ENCODE measurements at places on chromosomes 12 and 14.

DNA sequence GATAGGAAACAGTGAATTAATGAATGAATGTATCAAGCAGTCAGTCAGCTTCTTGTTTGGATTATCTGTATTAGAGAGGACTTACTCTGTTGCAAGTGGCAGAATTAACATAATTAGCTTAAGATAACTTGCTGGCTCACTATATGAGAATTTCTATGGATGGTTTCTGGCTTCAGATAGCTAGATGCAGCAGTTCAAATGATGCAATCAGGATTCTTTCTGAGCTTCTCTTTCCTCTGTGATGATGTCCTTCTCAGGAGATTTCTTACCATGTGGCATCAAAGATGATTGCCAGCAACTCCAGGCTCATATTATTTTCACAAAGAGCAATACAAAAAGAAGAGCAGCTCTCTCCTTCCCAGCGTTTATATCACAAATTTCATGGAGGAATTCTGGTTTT lies 30.7 kb downstream of the FRMD6 start:
- DNase-seq = peak; percentile 67

GRCh38 chr14:72443991-72444441 lies 449.9 kb downstream of the DPF3 start:
- DNase-seq = no peak

- no peak for DNase-seq
Measured at GRCh38 chr14:105178069-105178867, 2.8 kb downstream of the NUDT14 start.

GRCh38 chr14:60845523-60845922 lies 111.0 kb downstream of the MNAT1 start:
- no peak for DNase-seq

- DNase-seq = peak; percentile 86
Measured at GRCh38 chr14:72781561-72782508, 112.1 kb downstream of the DPF3 start.

GRCh38 chr12:97283297-97283696 lies 179.3 kb upstream of the RMST start:
- DNase-seq = no peak

DNA sequence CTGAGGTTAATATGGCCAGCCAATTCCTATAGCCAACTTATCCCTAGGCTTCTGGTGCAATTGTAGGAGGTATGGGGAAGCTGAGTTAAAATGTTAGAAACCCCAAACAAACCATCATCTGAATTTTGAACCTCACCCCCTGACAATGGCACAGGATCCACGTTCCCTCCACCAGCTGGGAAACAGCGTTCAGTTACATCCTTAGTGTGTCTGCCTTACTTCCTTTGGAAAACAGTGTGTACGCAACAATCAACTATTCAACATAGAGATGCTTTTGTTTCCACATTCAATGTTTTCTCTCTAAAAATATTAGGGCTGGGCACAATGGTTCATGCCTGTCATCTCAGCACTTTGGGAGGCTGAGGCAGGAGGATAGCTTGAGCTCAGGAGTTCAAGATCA lies 203.4 kb downstream of the TTC7B start:
- no peak for DNase-seq

- no peak for DNase-seq
Measured at GRCh38 chr12:94561943-94562411, 88.4 kb downstream of the TMCC3 start.

- no peak for DNase-seq
Measured at GRCh38 chr14:32208490-32208889, 5.4 kb upstream of the RNU6-8 start.

DNA sequence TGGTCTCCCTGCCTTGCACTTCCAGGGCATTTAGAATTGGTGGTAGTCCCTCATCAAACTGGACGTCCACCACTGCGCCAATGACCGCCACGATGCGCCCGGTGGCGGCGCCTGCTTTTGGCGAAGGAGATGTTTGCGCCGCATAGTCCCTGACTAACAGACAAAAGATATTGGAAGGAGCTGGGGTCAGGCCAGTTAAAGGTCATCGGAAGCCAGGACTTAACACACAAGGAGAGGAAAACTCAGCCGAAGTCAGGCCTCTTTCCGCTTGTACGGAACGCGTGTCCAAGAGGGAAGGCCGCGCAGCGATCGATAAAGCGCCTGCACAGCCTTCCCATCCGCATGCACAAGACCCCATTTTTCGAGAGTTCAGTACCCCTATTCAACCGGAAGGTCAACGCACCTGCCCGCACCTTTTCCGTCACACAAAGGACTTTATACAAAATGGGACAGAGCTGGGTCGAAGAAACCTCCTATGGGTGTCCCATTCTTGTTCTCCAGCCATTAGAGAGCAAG lies 525 bp downstream of the ATP5F1B start:
- DNase-seq = peak; percentile 18

- peak; percentile 5 for DNase-seq
Measured at GRCh38 chr12:43370263-43370662, 181.7 kb downstream of the ADAMTS20 start.

DNA sequence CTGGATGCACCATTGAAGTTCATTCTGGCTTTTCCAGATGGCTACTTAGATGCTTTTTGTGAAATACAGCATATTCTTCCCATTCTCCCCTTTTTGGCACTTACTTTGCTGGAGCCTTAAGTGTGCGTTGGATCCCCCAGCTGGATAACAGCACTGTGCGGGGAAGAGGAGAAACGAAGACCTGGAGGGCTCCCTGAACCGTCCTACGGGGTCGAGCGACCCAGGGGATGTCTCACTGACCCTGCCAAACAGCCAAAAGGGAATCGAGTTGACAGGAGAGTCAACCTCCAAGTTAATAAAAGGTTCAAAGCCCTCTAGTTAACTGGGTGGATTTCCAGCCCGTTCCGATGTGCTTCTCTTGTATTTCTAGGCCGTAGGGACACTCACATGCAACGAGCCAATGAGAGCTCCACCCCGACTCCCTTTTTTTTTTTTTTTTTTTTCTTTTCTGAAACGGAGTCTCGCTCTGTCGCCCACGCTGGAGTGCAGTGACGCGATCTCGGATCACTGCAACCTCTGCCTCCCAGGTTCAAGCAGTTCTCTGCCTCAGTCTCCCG lies 1.0 kb upstream of the CAMKK2 start:
- peak; percentile 52 for DNase-seq

DNA sequence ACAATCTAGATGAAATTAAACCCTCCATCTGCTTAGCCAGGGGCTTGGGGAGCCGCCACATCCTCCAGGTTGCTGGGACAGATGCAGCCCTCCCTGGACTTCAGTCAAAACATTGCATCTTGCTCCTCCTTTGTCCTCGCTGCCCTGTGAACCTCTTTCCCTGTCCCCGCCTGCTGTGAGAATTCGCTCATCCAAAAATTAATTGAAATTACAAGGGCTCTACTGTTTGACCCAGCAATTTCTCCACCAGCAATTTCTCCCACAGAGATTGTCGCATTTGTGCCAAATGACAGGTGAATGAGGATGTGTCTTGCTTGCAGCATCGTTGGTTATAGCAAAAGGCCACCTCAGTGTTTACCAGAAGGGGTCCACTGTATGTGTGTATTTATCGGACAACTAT lies 5.0 kb upstream of the POP5 start:
- DNase-seq = no peak

- DNase-seq = no peak
Measured at GRCh38 chr12:120412421-120412820, 25.5 kb upstream of the COX6A1 start.

DNA sequence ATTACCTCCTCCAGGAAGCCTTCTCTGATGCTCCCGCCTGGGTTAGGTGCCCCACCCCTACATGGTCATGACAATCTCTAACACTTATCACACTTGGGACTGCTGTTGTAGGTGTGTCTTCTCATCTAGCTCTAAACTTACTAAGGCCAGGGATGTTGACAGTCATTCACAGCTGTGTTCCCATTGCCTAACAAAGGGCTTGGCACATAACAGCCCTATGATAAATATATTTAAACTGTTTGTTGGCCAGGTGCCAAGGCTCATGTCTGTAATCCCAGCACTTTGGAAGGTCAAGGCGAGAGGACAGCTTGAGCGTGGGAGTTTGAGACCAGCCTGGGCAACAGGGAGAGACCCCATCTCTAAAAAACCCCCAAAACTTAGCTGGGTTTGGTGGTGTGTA lies 98.8 kb upstream of the RGS6 start:
- no peak for DNase-seq

DNA sequence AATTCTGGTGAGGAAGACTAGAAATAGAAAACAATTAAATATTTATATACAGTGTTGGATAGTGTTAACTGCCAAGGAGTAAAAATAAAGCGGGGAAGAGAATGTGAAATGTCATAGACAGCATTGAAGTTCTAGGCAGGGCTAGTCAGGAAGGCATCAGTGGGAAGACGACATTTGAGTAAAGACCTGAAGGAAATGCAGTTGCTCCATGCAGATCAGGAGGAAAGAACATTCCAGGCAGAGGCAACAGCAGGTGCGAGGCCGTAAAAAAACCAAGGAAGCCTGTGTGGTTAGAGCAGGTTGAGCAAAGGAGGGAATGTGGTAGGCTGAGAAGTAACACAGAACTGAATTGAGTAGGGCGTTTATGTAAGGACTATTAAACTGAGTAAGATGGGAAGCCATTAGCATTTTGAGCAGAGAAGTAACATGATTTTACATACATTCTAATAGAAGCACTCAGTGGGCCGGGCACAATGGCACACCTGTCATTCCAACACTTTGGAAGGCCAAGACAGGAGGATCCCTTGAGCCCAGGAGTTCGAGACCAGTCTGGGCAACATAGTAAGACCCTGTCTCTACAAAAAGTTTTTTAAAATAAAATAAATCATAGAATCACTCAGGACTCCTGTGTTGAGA lies 14.9 kb downstream of the SLC35E3 start:
- no peak for DNase-seq

GRCh38 chr14:75331471-75331870 lies 52.8 kb downstream of the FOS start:
- DNase-seq = no peak

- DNase-seq = no peak
Measured at GRCh38 chr12:84694116-84694515, 218.5 kb downstream of the SLC6A15 start.

DNA sequence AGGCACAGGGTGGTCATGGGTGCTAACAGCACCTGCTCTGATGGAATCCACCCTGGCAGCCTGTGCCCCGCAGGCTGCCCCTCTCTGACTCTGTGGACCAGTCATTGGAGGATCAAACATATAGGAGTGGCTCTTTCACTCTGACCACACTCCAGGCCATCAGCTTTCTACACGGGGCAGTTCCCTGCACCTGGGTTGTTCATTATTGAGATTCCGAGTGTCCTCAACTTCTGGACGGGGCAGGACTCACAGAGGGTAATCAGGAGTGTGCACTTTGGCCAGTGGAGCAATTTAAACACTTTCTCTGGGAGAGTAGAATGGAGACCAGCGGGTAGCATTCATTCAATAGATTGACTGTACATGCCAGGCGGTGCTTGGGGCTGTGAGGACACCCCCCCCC lies 94.8 kb downstream of the NINJ2 start:
- no peak for DNase-seq

- DNase-seq = peak; percentile 63
Measured at GRCh38 chr14:71354801-71355200, 447.5 kb downstream of the PCNX1 start.

DNA sequence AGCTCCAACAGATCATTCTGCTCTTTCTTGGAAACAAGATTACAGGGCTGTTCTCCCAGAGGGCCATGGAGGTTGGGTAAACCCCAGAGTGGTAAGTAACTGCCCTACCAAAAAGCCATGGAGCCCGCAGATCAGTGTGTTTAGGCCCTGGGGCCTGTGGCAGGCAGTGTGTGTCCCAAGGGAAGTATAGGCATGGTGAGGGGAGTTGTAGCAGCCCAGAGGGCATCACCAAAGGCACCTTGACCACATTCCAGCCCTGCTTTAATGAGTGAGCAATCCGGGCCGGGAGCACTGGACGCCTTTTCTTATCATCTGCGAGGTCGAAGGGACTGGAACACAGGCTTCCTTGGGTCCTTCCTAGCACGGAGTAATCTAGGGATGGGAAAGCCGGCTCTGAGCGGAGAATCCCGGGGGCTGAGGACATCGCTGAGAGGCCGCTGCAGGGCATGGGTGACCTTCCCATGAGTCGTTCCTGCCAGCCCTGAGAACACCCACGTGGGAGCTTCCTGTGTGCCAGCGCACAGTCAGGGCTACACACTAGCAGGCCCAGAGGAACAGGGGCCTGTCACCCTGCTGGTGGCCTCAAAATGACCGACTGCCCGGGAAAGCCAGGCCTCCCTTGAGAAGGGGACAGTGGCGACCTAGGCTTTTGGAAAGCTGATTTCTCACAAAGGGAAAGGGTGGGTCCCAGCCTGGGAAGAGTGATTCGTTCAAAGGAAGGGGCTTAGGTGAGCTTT lies 91.3 kb downstream of the NINJ2 start:
- no peak for DNase-seq

DNA sequence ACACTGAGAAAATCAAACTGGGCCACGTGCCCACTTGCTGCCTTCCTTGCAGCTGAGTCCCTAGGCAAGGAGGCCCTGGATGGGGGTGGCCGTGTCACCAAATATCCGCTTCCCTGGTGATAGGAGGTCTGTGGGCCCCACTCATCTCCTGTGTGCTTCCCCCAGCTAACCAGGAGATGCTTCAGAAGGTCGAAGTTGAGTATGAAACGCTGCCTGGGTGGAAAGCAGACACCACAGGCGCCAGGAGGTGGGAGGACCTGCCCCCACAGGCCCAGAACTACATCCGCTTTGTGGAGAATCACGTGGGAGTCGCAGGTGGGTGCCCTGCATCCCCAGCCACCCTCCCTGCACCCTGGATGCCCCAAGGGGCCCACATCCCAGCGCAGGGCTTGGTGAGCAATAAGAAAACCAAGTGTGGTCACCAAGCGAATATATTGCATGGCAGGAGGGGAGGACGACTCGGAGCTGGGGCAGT lies 6.8 kb upstream of the SIVA1 start:
- DNase-seq = no peak

DNA sequence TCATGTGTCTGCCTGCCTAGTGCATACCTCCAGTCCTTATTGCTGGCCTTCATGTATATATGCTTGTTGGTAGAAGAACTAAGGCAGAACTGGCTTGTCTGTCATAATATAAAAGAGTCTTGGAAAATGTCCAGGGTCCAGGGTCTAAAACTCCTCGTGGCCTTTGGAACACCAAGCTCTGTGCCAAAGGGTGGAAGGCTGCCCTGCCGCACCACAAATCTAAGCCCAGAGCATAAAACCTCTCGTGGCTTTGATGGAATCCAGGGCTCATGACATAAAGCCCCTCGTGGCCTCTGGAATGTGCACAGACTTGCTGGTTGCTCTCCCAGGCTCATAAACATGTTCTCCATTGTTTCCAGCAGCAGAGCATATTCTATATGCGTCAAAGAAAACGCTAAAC lies 107.9 kb downstream of the BBS10 start:
- DNase-seq = no peak

DNA sequence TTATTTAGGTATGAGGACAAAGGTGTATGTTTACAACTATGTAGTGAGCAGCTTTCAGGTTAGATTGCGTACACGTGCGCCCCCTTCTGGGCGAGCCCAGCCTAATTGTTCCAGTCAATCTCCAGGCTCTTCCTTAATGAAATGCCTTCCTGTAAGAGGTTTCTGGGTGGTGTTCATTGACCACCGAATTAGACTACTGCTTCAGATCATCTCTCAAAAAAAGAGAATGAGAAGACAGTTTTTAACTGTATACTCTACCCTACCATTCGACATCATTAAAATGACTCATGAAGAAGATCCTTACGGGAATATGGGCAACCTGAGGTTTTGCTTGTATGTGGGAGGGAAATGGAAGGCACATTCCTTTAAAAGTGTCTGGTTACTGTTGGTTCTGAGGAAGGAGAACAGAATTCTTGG lies 2.1 kb downstream of the LUM start:
- DNase-seq = peak; percentile 81

GRCh38 chr12:51692016-51692415 lies 101.0 kb downstream of the SCN8A start:
- no peak for DNase-seq

Data from cardiac fibroblast (primary cell).